ENCODE measurements at places on chromosomes 6 and 20. TPM values are rescaled to one million over a fixed set of nuclear protein-coding genes. Genes with fewer than 3 reads are reported as not detected.

Gene PLN
- total RNA-seq, result not detected

Gene RAET1L
- not detected for total RNA-seq

GRCh38 chr20:52601295-52601971 is 370.7 kb upstream of the TSHZ2 start:
- H3K36me3 ChIP-seq, result no peaks in the 10 kb centered on the region
- no peaks in the 10 kb centered on the region for H3K4me1 ChIP-seq
- no peak overlapping the region for H3K4me3 ChIP-seq
- no peaks in the 10 kb centered on the region for H3K27me3 ChIP-seq

DNA sequence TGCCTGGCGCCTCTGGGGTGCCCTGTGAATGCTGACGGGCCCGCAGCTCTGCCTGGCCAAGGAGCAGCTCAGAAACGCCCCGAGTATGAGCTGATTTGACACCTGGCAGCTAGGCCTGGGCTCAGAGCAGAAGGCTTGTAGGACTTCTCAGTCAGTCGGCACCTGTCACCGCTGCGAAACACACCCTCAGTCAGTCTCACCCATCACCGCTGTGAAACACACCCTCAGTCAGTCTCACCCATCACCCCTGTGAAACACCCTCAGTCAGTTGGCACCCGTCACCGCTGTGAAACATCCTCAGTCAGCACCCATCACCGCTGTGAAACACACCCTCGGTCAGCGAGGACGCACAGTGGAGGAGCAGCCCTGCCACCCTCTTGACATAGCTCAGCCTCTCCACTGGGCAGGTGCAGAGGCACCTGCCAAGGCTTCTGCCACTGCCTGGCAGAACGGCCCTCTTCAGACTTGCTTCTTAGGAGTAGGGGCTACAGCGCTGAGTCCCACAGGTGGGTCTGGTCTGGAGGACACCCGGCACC is 109.0 kb downstream of the PSMB1 start:
- H3K4me3 ChIP-seq, result no peak overlapping the region
- no peak overlapping the region for H3K27ac ChIP-seq
- DNase-seq, result no peak

- peaks cover 72% of the 10 kb centered on the region for H3K27me3 ChIP-seq
- H3K36me3 ChIP-seq, result no peaks in the 10 kb centered on the region
- no peak for DNase-seq
These were observed 3.8 kb downstream of the MTCL3 start for GRCh38 chr6:127515234-127515793.

Measured in endothelial cell of umbilical vein (primary cell).